ENCODE measurements at places on chromosomes 1 and 21.

DNA sequence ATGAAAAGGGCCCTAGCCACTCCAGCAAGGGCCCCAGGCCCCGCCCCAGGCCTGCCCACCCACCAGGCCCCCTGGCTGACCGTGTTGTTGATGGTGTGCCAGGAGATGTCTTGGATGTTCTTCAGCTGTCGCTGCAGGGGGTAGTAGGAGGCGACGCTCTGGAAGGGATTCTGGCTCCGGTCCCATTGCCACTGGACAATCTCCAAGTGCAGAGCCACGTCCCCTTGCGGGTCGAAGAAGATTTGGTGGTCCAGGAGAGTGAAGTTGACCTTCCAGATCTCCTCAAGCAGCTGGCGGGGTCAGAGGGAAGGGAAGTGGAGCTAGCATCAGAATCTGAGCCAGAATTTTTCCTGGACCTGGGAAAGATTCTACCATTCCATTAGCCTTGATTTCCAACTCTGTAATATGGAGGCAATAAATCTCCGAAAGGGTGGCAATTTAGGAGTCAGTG, 10.2 kb downstream of the TAS1R2 start:
- DNase-seq, result peak; percentile 12

- DNase-seq, result no peak
Observed at GRCh38 chr1:54777011-54777410, 12.7 kb upstream of the PARS2 start.

DNA sequence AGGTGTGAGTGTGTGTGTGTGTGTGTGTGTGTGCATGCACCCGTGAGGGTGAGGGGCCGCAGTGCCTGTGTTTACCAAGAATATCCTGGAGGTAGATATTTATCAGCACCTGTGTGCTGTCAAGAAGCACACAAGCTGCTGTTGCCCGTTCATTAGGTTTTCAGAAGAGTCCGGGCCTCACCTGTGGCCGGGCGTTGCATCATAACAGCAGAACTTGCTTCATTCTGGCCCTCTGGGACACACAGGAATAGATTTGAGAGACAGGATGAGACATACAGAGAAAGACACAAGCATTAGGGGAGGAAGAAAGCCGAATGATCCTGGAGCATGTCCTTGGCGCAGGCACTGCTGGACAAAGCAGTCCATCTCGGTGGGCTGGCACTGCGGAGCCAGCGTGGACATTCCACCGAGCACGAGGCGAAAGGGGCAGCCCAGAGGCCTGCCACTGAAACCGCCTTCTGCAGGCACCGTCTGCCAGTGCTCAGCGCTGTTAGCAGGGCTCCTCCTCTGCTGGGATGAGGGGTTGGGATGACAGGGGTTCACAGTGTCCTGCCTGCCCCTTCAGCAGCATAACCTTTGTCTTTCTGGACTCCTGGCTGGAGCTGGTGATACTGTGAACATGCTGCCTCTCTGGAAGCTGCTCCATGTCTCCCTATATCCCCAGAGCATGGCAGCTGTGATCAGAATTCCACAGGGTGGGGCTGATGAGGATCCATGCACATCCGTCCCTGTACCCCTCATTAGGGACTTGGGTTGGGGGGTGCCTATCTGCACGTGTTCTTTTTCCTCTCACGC, 81.1 kb downstream of the PEX14 start:
- DNase-seq, result no peak

- no peak for DNase-seq
Observed at GRCh38 chr1:244713332-244713731, 60.4 kb downstream of the DESI2 start.

GRCh38 chr1:200442537-200443156, 32.8 kb upstream of the ZNF281 start:
- no peak for DNase-seq

Data from COR-L47 (cell line).